ENCODE measurements at places on chromosomes 7 and 10.

- peak; percentile 77 for DNase-seq
Measured at GRCh38 chr7:151083071-151083823, at the start of gene TMUB1. Gene TMUB1 (minus strand): TSS chr7:151083493. CDS start chr7:151082563, 930 bp downstream.

- no peak for DNase-seq
Measured at GRCh38 chr7:130940326-130940725, 206.3 kb upstream of the KLF14 start.

DNA sequence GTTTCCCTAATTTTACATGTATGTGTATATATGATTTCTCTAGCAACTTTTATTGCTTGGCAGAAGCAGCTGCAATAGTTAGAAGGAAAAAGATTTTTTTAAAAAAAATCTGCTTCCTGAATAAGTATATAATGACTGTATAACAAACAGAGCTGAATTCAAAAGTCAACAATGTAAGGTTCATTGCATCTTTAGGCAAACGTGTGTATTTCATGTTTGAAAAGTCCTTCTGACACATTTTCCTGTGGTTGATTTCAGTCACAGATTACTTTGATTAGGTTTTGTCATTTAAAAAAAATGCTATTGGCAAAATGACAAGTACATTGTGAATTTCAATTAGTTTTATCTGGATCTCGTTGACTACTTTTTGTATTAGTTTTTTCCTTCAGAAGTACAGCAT lies 231.0 kb downstream of the CSTF2T start:
- no peak for DNase-seq

- DNase-seq: no peak
Measured at GRCh38 chr7:37526623-37527022, 78.0 kb upstream of the ELMO1 start.

DNA sequence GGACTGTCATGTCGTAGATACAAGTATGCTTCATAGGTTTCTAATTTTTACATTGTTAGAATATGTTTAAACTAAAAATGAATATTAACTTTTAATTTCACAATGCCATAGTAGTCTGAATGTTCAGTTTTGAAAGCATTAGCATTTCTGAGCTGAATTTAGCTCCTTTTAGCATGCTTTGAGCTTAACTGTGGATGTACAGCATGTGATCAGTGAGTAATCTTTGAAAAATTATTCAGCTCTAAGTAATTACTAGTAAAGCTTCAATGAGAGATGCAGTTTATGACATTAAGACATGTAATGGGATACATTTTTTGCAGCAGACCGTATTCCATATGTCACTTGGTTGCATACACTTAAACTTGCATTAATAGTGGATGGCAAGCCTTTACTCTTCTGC lies 114.1 kb upstream of the WNT16 start:
- no peak for DNase-seq

GRCh38 chr10:54194806-54195205 lies 606.2 kb downstream of the PCDH15 start:
- DNase-seq: no peak

GRCh38 chr10:86367152-86367951 lies 757 bp upstream of the GRID1 start:
- DNase-seq: no peak

- no peak for DNase-seq
Measured at GRCh38 chr10:20683345-20683744, 213.8 kb downstream of the NEBL start.

DNA sequence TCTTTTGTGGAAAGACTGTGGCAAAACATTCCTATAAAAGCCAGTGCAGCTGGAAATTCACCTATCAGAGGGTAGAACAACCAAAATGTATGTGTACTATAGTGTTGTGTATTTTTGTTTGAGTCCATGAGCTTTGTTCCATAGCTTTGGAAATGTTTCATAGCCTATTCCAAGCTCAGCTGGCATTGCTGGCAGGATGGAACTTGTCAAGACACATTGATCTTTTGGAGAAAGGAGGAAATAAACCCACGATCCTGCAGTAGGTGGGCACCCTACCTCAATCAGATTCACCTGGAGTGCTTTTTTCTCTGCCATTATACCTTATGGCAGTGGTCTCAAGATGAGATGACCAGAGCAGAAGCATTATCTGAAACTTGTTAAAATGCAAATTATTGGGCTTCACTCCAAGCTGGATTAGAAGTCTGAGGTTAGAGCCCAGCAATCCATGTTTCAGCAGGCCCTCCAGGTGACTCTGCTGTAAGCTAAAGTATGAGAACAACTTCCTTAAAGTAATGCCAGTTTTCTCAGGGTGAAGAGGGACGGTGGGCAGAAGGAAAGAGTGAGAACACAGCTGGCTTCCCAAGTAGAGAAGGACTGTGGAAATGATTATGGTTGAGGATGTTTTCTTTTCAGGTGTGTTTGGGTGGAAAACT lies 30.3 kb upstream of the CDK1 start:
- DNase-seq: no peak

- no peak for DNase-seq
Measured at GRCh38 chr7:66330961-66331360, 125.8 kb downstream of the TPST1 start.

DNA sequence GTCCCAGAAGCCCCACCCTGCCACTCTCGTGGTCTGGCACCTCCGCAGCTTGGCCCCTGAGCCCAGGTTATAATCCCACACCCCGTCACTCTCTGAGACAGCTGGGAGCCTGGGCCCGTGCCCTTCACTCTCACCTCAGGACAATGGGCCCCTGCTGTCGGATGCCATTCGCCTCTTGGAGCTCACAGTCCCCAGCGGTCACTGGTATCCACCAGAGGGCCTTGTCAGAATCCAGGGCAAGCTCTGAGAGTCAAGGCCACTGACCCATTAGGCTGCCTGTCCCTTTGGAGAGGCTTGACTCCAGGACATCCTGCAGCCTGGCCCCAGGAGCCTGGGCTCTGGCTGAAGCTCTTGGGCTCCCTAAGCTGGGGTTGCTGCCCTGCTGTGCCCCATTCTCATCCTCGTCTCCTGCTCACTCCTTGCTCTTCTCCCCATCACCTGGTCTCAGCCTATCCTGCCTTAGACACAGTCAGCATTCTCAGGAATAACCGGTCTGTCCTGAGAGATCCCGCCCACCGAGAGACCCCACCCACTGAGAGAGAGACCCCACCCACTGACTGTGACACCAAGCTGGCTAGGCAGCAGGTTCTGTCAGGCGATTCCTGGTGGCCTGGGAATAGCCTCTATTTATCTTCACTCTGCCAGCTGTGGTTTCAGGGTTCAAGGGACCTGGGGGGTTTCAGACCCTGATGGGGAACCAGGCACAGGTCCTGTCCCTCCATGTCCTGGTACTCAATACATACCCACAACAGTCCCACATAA lies 27.7 kb downstream of the CPXM2 start:
- no peak for DNase-seq

- no peak for DNase-seq
Measured at GRCh38 chr10:26738301-26738911, 40.9 kb downstream of the PDSS1 start.

GRCh38 chr7:157568770-157569584 lies 232.2 kb downstream of the DNAJB6 start:
- no peak for DNase-seq

- DNase-seq: no peak
Measured at GRCh38 chr7:44402401-44403060, 77.1 kb upstream of the CAMK2B start.

- DNase-seq: no peak
Measured at GRCh38 chr7:90916319-90916718, 320.2 kb downstream of the CDK14 start.

GRCh38 chr10:31098046-31098445 lies 66.4 kb upstream of the ZNF438 start:
- no peak for DNase-seq

DNA sequence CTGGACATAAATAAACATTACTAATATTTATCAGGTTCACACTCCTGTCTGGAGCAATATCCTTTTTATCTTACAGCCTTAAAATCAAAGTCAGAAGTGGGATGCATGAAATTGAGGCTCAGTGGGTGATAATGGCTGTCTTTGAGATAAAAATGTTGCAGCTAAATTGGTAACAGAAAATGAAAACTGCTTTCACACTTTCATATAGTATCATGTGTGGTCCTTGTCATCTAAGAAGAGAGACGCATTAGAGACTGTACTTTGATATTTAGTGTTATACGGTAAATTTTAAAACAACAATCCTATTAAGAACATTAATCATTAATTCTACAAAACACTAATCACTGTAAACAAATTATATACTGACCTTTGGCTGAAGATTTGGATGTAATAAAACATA lies 235.2 kb upstream of the HGF start:
- no peak for DNase-seq

DNA sequence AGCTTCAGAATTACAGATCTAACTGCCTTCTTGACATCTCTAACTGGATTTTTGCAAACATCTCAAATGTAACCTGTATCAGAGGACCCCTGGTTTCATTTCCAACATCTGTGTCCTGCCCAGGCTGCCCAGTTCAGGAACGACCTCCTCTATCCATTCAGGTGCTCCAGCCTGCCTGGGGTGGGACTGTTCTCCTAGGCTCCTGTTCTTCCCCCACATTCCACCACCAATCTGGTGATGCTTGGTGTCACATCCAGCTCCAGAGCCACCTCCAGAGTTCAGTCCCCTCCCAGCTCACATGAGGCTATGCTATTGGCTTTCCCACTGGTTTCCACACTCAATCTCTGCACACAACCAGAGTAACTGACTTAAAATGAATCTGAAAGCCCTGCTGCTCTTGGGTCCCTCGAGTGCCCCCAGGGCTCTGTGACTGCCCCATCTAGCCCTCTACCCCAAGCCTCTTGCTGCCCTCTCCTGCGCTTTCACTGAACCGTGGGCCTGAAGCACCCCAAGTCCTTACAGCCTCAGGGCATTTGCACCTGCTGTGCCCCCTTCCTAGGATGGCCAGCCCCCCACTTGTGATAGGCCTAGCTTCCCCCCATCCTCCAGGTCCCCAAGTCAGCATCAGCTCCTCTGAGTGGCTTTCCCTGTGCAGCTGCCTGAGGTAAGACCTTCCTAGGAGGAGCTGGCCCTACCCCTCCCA lies 46.1 kb downstream of the PPIF start:
- DNase-seq: no peak

DNA sequence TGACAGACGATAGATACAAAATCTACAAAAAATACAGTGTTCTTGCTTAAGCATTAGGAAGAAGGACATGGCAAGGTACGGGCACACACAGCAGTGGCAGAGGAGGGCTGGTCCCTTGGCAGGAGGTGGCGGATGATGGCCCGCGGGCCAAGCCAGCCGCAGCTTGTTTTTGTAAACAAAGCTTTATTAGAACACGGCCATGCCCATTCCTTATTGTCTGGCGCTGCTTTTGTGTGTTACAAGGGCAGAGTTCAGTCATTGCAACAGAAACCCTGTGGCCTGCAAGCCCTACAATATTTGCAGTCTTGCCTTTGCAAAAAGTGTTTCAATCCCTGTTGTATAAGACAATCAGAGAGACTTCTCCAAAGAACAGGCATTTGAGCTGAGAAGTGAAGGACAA lies 30.7 kb downstream of the FGFR2 start:
- DNase-seq: no peak

- DNase-seq: no peak
Measured at GRCh38 chr7:124843336-124843735, 77.7 kb upstream of the GPR37 start.

DNA sequence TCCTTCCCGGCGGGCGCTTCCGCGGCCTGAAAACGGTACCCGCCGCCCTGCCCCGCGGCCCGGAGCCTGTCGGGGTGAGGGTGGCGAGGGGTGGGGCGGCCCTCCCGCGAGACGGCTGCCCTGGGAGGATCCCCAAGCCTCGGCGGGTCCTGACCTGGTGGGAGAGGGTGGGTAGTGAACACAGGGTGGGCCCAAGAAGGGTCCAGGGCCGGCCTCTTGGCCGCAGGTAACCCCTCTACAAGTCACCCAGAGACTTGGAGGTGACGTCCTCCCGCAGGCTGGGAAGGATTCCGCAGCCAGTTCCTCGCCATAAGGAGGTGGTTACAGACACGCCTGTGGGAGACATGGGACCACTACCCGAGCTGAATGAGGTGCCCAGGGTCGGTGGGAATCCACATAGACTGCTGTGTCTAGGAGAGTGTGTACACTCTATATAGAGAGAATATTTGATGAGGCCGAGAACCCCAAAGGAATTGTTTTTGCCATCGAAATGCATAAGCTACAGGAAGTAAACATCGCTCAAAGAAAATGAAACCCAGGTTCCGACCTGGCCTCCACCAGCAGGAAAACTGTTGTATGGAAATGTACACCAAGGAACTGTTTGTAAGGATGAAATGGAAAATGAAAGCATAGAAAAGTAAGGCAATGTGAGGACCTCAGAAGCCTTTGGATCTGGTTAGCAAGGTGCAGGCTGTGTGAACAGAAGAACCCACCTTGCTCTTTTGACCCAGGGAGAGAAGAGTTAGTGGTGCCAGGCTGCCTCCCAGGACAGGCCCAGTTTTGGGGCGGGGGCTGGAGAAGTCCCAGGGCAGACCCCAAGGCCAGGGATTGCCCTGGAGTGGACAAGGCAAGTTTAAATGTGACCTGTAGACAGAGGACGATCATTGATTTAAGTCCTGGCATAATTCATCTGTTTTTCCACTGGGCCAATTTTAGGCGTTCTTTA lies 659 bp downstream of the OPTN start:
- peak; percentile 23 for DNase-seq

- DNase-seq: no peak
Measured at GRCh38 chr7:132256721-132257212, 319.5 kb downstream of the PLXNA4 start.

DNA sequence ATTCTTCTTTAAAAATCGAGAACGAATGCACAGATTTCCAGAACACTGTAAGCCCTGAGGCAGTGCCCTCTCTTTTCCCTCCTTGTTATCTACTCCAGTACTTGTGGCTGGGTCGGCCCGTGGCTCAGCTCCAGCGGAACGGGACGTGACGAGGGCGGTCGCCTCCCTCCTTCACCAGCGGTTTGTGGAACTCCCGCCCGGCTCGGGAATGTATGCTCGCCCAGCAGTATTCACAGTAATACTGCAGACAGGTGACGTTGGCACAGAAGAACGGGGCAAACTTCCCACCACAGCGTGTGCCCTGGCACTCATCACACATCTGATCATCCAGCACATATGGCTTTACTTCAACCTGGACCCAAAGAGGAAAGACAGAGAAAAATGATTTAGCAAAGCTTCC lies 128.5 kb downstream of the BTAF1 start:
- no peak for DNase-seq

DNA sequence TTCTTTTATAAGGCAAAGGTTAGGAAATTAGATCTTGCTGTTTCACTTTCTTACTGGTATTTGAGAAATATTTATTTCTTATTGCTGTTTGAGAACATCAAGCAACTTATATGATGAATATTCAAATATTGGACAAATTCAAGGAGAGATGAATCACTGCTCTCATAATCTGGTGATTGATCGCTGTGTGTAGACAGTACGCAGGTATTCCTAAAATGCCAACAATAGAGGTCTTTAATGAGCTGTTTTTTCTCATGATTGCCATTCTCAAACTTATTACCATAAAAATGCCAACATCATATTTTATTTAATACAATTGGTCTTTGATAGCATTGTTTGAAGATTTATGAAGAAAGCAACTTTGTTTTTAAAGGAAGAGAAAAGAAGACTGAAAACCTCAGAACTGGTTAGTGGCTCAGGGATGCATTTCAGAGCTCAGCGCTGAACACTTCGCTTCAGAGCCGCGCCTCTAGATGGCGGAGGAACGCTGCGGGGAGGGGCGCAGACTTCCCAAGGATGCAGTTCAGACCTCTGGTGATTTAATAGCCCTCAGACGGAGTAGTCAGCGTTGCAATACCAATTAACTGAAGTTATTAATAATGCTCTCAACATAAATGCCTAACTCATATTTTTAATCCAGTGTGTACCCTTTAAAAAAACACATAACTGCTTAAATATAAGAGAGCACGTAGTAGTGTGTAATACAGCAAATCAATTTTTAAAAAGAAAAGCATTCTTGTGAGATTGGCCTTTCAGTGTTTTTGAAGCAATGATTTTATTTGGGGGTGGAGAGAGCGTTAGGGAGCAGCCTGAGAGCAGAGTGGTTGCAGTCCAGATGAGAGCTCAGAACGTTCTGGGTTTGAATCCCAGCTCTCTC lies 38.5 kb upstream of the STEAP4 start:
- no peak for DNase-seq
